ENCODE measurements at places on chromosomes 1 and 21. TPM values are rescaled to one million over a fixed set of nuclear protein-coding genes. Genes with fewer than 3 reads are reported as not detected.

Gene OR2M7
- not detected for total RNA-seq

Gene FNDC5
- total RNA-seq: 0.75 TPM

Gene DEPDC1
- total RNA-seq: 13.1 TPM

Gene RABGAP1L
- 6.0 TPM for total RNA-seq

Gene FCN3
- total RNA-seq: not detected

Gene KCNE1
- total RNA-seq: not detected

Gene C1orf141
- total RNA-seq: not detected

Gene RAB25
- total RNA-seq: not detected

Gene ADAM30
- not detected for total RNA-seq

Data from A549 treated with DMSO at 1 μM for 4 hours (cell line).